Stimulated activated CD8-positive, alpha-beta memory T cell treated with anti-CD3 and anti-CD28 coated beads, Interleukin-7, amount 100 ng/mL, for 48 hours (primary cell): ENCODE measurements at places on chromosomes 16 and 17.

DNA sequence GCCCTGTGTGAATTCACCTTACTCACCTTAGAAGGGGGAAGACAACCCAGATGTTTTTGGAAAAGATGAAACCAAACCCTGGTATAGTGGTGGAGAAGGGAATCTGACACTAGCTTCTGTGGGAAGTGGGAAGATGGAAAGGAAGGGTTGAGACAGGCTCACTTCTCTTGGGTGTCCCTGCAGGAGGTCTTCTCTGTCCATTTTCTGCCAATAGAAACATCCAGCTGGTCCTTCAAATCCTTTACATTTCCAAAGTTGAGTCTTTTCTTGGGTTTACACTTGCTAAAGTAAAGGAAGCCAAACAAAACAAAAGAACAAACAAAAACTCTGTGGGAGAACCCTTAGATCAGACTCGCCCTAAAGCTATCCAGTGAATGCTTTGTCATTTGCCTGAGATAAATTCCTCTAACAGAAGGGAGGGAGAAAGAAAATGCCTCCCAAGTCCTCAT, 10.2 kb downstream of the HOXB1 start:
- no peak for DNase-seq

DNA sequence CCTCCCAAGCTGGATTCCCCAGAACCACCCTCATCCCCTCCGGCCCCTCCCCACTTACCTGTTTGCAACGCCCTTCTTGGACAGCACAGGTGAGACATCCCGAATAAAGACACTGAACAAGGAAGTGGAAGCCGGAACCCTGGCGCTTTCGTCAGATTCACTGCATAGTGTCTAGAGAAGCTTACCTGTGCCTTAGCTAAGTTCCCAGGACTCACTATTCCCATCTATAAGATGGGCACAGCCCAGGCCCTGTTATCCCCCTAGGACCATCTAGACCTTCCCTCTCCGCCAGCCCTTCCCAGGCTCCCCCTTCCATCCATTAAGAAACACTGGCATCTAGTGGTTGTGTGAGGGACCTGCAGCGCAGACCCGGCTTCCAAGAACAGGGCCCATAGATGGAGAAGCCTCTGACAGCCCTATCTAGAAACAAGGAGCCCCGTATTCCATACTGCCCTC, 26.9 kb upstream of the RPL38 start:
- DNase-seq = no peak

GRCh38 chr17:9272501-9273200, 251.3 kb downstream of the NTN1 start:
- no peak for DNase-seq

DNA sequence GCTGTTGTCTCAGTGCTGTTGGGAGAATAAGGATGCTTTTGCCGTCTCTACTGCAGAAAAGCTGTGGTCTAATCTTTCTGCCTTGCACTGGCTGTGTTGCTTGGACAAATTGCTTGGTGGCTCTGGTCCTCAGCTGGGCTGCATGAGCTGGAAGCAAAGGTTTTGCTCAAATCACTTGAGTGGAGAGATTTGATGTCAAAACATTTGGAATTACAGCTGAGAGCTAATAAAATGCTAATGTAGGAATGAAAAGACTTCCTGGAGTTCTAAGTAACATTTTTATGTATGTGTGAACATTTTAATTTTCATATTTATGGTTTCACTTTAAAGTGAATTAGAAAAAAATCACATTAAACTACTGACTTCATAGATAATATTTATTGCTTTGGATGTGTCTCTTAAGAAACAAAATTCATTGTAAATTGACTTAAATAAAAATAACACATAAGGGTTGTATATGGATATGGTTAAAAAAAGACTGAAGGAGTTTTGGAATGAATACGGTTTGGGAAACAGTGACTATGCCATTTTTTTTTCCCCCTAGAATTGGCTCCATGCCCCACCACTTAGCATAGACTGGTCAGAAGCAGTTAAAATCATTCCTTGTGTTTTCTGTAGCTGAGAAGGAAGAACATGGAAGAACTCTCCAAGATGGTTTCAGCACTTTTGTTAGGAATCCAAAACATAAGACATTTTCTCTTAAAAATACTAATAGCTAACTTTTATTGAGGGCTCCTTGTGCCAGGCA, 39.2 kb upstream of the FAM20A start:
- no peak for DNase-seq

DNA sequence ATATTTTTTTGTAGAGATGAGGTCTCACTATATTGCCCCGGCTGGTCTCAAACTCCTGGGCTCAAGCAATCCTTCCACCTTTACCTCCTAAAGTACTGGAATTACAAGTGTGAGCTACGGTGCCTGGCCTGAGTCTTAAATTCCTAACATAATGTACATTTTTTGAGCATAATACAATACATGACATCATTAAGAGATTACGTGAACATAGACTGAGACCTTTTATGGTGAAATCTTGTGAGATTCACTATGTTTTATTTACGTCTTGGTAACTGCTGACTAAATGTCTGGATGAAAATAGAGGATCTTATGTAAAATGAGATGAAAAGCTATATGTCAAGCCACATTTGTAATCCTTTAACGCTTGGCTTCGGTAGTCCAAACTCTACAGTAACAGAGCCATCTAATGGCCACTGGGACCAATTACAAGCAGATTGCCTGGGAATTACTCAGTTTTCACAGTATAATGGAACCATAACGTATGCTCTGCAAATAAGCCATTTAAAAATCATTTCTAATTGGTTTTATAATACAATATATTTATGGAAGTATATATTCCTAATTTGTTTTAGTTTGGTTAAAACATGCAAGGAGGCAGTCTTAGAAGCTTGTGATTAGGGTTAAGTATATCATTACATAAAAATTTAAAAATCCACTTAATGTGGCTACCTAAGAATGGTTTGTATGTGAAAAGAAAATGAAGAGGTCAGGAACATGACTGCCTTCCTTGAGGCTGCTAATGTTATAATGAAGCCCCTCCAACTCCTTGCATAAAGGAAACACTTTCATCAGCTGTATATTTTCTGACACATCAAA, 8.1 kb upstream of the EFCAB13 start:
- no peak for DNase-seq

DNA sequence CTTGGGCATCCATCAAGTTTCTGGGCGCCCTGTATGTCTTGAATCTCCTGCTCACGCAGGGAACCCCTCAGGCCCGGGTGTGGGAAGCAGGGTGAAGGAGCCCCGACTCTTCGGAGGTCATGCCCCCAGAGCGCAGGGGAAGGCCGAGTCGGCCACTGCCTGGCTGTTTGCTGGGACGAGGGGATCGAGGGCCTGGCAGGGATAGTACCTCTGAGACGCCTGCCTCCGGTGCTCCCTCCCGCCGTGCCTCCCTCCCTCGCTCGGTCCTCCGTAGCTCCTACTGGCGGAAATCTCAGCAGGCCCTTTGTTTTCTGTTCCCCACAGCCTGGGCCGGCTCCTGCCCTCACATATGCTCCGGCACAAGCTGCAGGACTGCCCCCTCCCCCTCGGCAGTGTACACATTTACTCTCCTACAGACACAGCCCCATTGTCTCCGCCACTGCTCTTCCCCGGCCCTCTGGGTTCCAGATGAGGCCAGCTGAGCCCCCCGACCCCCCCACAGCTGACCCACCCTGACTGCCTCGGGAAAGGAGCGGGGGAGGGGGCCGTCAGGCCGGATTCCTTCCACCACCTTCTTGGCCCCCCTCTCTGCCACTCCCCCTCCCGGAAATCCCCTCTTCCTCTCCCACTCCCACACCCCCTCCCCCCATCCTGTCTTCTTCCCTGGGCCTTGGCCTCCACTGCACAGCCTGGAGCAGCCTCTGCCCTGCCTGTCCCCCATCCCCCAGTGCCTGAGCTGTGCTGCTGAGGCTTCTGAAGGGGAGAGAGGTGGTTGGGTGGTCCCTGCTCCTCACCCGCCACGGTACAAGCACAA, 1.4 kb downstream of the TRAF4 start:
- DNase-seq = no peak

- no peak for DNase-seq
These were observed 10.7 kb downstream of the GFOD2 start for GRCh38 chr16:67708368-67708771.

DNA sequence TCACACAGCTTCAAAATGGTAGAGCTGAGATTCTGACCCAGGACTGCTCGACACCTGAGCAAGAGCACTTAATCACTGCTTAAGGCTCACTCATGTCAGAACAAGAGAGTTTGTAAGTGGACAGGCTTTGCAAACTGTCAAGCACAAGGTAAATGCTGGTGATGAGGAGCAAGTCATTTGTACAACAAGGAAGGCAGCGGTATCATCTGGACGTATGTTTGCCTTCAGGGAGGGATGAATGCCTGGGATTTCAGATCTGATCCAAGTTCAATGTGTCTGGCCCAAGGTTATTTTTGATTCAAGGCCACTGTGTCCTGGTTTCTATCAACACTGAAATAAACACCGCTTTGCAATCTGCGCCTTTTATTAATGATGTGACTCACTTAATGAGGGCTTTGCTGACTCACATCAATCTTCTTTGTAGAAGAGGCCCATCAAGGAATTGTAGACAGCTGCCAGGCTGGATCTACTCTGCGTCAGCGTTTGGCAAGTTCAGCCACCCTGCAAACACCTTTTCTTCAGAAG, 174.4 kb upstream of the HS3ST3A1 start:
- DNase-seq = no peak

DNA sequence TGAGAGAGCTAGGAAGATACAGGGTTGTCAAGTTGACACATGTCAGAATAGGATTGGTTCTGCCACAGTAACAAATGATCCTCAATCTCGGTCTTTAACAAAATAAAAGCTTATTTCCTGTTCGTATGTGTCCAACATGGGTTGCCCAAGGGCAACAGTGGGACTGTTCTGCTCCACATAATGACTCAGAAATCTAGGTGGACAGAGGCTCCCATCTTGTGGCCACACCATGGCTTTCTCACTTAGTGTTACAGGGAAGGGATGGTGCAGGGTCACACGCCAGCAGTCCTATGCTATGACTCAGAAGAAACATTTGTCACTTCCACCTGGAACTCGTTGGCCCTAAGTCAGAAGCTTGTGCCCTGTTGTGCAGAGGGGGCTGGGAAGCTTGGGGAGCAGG, 364.9 kb downstream of the SNX29 start:
- no peak for DNase-seq

- no peak for DNase-seq
These were observed at the start of gene LPCAT2 for GRCh38 chr16:55508941-55509931. Gene LPCAT2, plus strand, starts transcription at chr16:55509072. Its CDS starts 110 bp downstream, at chr16:55509182.

- DNase-seq = no peak
These were observed 13.4 kb downstream of the UBALD1 start for GRCh38 chr16:4601036-4601863.

DNA sequence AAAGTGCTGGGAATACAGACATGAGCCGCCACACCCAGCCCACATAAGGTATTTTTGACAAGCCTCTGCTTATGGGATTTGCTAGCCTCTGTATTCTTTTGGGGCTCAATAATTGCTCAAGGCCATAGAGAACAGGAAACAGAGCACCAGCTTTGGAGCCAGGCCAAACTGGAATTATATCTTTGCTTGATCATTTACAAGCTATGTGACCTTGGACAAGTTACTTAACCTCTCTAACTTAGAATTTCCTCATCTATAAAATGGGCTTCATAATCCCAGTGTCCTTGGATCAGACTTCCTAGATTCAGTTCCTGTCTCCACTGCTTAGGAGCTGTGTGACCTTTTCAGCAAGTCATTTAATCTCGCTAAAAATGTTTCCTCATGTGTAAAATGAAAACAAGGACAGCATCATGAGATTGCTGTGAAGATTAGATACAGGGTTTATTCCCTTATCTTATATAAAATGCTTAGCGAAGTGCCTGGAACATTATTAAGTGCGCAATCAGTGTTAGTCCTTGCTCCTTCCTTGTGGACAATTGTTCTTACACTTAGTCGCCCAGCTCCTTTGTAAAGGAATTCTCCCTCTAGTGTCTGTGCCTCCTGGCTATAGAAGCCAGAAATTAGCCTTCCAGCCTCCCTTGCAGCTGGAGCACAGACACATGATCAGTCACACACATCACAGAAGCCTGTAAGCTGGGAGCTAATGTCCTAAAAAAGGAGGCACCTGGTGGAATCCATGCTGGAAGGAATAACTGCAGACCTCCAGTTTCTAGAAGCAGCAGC, 16.6 kb downstream of the KRT9 start:
- DNase-seq = no peak

GRCh38 chr17:81059026-81059425, 24.1 kb downstream of the BAIAP2 start:
- DNase-seq = no peak

GRCh38 chr17:40995116-40995515, 1.2 kb upstream of the KRTAP3-3 start:
- DNase-seq = no peak
